ENCODE measurements at places on chromosomes 2 and 18.

- DNase-seq: peak; percentile 38
Observed at GRCh38 chr2:224562831-224563230, 22.3 kb downstream of the CUL3 start.

GRCh38 chr2:124193706-124194105 lies 168.6 kb downstream of the CNTNAP5 start:
- no peak for DNase-seq

- no peak for DNase-seq
Observed at GRCh38 chr18:58221060-58221725, 177.2 kb downstream of the NEDD4L start.

- DNase-seq: no peak
Observed at GRCh38 chr2:48496849-48497248, 33.1 kb upstream of the STON1 start.

DNA sequence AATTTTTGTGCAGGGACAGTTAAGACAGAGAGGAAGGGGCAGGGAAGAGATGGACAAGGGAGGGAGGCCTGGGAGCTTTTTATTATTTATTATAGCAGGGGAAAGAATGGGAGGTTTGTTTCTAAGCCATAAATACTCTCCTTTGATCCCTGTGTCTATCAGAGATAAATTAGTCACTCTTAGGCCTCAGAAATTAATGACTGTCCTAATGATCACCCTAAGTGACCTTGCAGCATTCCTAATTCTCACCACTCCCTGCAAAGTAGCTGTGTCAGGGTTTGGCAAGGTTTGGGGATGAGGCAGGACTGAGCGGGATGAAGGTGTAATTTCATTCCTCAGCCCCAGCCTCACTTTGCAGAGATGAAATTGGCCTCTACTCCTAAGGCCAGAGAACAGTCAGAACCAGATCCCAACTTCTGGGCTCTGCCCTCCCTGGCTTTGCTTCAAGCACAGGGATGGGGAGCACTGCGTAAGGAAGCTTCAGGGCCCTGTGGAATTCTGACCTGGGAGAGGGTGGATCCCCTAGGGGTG lies 95.0 kb downstream of the TMEM17 start:
- DNase-seq: no peak

DNA sequence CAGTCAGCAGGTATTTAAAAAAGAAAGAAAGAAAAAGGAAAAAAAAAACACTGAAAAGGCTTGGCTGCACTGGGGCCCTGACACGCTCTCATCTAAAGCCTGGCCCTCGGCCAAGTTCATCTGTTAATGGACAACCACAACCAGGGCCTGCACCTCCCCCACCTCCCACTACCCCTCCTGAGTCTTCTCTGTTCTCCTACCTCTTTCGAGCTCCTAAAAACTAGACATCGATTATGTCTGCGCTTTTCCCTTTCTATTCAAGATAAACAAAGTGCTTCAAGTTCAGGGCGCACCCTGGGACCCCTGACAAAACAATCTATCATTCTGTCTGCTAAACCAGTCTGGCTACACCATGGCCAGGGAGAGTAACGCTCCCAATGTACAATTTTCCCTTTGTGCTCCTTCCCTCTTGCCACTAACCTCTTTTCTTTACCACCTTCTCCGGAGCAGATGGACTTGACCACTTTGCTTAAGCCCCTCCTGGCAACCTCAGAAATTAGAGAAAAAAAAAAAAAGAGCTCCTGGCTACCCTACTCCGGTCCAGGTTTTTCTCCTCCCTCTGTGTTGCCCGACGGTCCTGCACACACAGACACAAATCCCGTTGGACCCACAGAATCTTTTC lies 22.7 kb downstream of the BCL11A start:
- DNase-seq: peak; percentile 92

- DNase-seq: no peak
Observed at GRCh38 chr18:40904295-40904694, 1050.7 kb upstream of the PIK3C3 start.

- DNase-seq: no peak
Observed at GRCh38 chr2:182248362-182248761, 178.5 kb downstream of the PDE1A start.

GRCh38 chr2:102618452-102619413 lies 620 bp upstream of the SLC9A2 start:
- no peak for DNase-seq

DNA sequence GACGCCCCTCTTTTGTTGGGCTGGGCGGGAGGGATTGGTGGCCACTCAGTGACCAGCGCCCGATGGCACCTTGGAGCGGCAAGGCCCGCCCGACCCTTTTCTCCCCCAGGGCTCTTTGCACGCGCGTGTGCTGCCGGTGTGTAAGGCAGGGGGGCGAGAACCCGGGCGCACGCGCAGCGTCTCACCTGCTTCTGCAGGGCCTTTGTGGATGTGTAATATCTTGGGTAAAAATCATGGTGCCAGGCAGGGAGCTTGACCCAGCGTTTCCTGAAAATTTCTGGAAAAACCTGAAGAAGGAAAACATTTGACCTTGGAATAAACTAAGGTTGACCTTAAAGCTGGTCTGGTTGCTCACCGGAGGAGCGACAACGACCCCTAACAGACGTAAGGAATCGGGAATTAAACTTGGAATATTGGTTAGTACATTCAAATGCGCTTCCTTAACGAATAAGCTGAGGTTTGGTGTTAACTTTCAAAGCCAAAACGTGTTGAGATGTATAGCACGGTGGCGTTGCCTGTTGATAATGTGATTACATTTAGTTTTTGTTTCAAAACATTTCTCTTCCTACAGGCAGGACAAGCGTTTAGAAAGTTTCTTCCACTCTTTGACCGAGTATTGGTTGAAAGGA lies 438 bp downstream of the HSPE1 start:
- DNase-seq: no peak
